K562 (cell line): ENCODE measurements at places on chromosomes 12 and 14.

- H3K4me1 ChIP-seq = no peaks in the 10 kb centered on the region
- no peak overlapping the region for H3K27ac ChIP-seq
- no peak overlapping the region for H3K4me3 ChIP-seq
- DNase-seq = no peak
Observed at GRCh38 chr14:57846596-57846995, 19.3 kb downstream of the SLC35F4 start.

- H3K27me3 ChIP-seq = 0 out of 2 replicates have a peak, but pooled peaks cover 3% of the 10 kb centered on the region
- H3K27ac ChIP-seq = no peak overlapping the region
- peak; percentile 37 for DNase-seq
- no peaks in the 10 kb centered on the region; the same call in 1 of the 2 replicates for H3K4me1 ChIP-seq
- H3K4me3 ChIP-seq = no peak overlapping the region
Observed at GRCh38 chr12:7832059-7832696, 40.5 kb downstream of the SLC2A14 start.

DNA sequence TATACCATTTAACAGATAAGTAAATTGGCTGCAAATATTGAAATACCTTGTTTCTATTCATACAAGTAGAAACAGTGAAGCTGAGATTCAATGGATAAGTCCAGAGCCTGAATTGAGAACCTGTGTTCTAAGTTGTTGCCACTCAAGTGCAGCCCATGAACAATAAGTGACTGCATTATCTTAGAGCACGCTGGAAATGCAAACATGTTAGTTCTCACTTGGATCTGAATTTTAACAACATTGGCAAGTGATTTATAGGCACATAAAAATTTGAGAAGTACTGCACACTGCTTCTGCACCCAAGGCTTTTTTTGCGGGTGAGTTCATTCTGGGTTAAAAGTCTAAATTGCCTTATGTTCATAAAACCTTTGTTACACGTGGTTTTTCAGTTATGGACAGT, 484.3 kb downstream of the NAV3 start:
- H3K4me1 ChIP-seq = no peaks in the 10 kb centered on the region
- DNase-seq = no peak
- H3K27me3 ChIP-seq = no peaks in the 10 kb centered on the region
- no peaks in the 10 kb centered on the region for H3K36me3 ChIP-seq

DNA sequence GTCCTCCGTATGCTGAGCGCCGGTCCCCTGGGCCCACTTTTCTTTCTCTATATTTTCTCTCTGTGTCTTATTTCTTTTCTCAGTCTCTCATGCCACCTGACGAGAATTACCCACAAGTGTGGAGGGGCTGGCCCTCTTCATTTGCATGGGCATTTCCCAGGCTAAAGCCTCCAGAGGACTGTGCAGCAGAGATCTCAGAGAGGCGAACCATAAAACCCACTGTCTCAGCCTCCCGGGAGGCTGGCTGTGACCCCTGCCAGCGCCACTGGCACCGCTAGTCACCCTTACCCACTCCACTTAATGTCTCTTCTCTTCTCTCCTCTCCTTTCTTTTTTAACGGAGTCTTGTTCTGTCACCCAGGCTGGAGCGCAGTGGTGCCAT, 7.1 kb upstream of the SERPINA9 start:
- H3K27ac ChIP-seq = no peak overlapping the region
- H3K4me3 ChIP-seq = no peak overlapping the region
- no peaks in the 10 kb centered on the region for H3K4me1 ChIP-seq

GRCh38 chr14:84520711-84521338, 1009.1 kb upstream of the FLRT2 start:
- no peaks in the 10 kb centered on the region for H3K4me1 ChIP-seq
- no peak overlapping the region for H3K4me3 ChIP-seq
- no peak for DNase-seq
- no peaks in the 10 kb centered on the region for H3K36me3 ChIP-seq

GRCh38 chr14:35338731-35339405, 46.7 kb downstream of the PSMA6 start:
- no peak overlapping the region for H3K4me3 ChIP-seq
- H3K27me3 ChIP-seq = no peaks in the 10 kb centered on the region
- peaks cover 31% of the 10 kb centered on the region for H3K4me1 ChIP-seq
- no peak for DNase-seq
- no peak overlapping the region for H3K27ac ChIP-seq

DNA sequence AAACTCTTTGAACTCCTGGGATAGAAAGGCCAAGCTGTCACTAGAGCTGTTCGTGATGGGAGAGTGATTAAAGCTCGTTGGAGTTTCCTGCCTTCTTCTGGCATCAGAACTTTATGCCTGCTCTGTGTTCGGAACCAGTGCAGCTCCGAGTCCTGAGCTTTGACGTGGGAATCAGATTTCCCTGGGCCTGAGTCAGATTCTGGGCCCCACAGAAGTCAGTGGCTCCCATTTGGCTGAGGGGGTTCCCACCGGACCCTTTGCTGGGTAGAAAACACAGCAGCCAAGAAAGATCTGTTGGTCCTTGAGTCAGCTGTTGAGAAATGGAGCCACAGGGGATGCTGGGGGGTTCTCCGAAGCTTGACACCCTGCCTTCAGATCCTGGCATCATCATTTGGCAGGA, 238.0 kb downstream of the CHST11 start:
- H3K4me1 ChIP-seq = no peaks in the 10 kb centered on the region
- no peak overlapping the region for H3K27ac ChIP-seq
- no peak overlapping the region for H3K4me3 ChIP-seq
- H3K36me3 ChIP-seq = no peaks in the 10 kb centered on the region
- DNase-seq = no peak

GRCh38 chr12:90979951-90980350, 24.8 kb downstream of the EPYC start:
- no peaks in the 10 kb centered on the region for H3K4me1 ChIP-seq
- no peak overlapping the region for H3K4me3 ChIP-seq
- H3K27ac ChIP-seq = no peak overlapping the region
- no peak for DNase-seq

DNA sequence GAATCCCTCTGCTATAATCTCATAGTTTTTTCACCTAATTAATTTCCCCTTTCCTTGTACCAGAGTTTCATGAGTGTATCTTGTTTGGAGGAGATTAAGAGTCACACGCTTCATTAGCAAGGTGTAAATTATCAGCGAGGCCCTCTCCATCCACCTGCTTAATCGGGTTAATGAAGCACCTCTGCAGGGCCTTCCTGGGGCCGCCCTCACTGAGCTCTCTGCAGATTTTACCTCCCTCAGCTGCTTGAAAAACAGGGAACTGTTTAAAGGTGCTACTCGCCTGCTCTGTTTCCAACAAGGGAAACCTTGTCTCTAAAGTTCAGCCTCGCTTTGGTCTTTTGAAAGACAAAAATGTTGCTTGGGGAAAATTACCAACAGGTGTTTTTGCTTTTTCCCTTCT, 35.8 kb downstream of the OTX2 start:
- DNase-seq = no peak
- H3K27ac ChIP-seq = no peak overlapping the region
- no peaks in the 10 kb centered on the region for H3K4me1 ChIP-seq
- H3K27me3 ChIP-seq = 0 out of 2 replicates have a peak, but pooled peaks cover 4% of the 10 kb centered on the region

DNA sequence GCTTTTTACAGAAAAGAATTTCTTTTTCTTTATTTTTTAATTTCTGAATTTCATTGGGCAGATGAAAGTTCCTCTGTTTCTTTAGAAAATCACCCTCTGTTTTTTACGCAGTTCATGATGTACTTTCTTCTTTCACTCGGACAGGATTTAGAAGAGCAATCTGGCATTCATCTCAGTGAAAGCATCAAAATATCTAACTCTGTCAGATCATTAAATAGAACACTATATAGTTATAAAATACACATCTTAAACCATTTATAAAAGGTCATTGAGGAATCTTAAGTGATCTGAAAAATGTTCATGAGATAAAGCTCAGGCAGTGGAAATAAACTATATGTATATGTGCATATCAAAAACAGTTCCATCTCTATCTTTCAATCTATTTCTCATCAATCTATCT, 3.9 kb downstream of the IFNG-AS1 start:
- H3K27ac ChIP-seq = no peak overlapping the region
- DNase-seq = no peak
- H3K36me3 ChIP-seq = no peaks in the 10 kb centered on the region
- no peak overlapping the region for H3K4me3 ChIP-seq
- peaks cover 4% of the 10 kb centered on the region; the same call in 1 of the 2 replicates for H3K27me3 ChIP-seq

DNA sequence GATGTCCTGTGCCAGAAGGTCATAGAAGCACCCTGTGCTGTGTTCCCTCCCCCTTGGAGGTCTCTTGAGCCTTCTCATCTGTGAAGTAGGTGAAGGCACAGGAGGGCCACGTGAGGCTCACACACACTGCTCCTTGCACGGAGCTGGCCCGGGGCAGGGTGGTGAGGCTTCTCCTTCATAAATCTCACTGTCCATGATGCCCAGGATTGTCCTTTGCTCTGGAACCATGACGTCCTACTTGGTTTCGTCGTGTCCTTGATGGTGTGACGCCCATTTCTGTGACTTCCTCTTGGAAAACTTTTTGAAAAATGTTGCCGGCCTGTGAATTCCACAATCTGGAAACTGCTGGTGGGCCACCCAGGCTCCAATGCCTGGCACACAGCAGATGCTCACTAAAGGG, 34.4 kb downstream of the SH2B3 start:
- peaks cover 44% of the 10 kb centered on the region for H3K4me1 ChIP-seq
- peaks cover 84% of the 10 kb centered on the region; the same call in 2 of the 3 replicates for H3K36me3 ChIP-seq
- H3K4me3 ChIP-seq = no peak overlapping the region
- DNase-seq = no peak

GRCh38 chr12:49098035-49098451, 3.4 kb upstream of the DHH start:
- H3K27me3 ChIP-seq = no peaks in the 10 kb centered on the region
- peak; percentile 78 for DNase-seq
- no peak overlapping the region for H3K4me3 ChIP-seq
- no peak overlapping the region; the same call in 2 of the 3 replicates for H3K27ac ChIP-seq
- H3K36me3 ChIP-seq = peaks cover 60% of the 10 kb centered on the region

GRCh38 chr12:3611860-3612703, 121.1 kb downstream of the PRMT8 start:
- H3K27me3 ChIP-seq = no peaks in the 10 kb centered on the region
- H3K4me1 ChIP-seq = no peaks in the 10 kb centered on the region
- no peak overlapping the region for H3K27ac ChIP-seq
- no peak overlapping the region for H3K4me3 ChIP-seq

GRCh38 chr14:80954687-80955299, 628 bp upstream of the TSHR start:
- H3K27me3 ChIP-seq = peaks cover 5% of the 10 kb centered on the region; the same call in 1 of the 2 replicates
- peak; percentile 73 for DNase-seq
- no peaks in the 10 kb centered on the region; the same call in 2 of the 3 replicates for H3K4me1 ChIP-seq
- no peak overlapping the region for H3K27ac ChIP-seq
- H3K4me3 ChIP-seq = peak overlapping the region; percentile 51

DNA sequence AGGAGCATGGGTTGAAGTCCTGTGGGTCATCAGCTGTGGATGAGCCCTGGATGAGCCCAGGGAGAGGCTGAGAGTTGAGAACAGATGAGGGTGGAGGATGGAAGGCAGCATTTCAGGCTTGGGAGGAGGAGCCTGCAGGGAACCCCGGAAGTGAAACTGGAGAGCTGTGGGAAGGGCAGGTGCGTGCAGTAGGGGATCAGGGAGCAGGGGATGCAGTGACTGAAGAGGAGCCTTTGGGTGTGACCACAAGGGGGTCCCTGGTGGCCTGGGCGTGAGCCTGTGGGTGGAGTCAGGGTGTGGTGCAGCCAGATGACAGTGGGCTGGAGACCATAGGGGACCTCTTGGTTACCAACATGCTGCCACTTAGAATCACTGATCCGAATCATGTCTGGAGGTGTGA, 115.5 kb downstream of the PAPOLA start:
- H3K36me3 ChIP-seq = no peaks in the 10 kb centered on the region
- peak; percentile 14 for DNase-seq
- H3K27ac ChIP-seq = no peak overlapping the region
- no peaks in the 10 kb centered on the region for H3K4me1 ChIP-seq
- peaks cover 44% of the 10 kb centered on the region for H3K27me3 ChIP-seq

GRCh38 chr12:92466391-92467305, 236.1 kb upstream of the PLEKHG7 start:
- no peak for DNase-seq
- H3K4me1 ChIP-seq = peaks cover 10% of the 10 kb centered on the region
- no peaks in the 10 kb centered on the region for H3K27me3 ChIP-seq
- H3K27ac ChIP-seq = no peak overlapping the region
- no peaks in the 10 kb centered on the region for H3K36me3 ChIP-seq
- H3K4me3 ChIP-seq = no peak overlapping the region

GRCh38 chr12:111494676-111495075, 89.0 kb downstream of the SH2B3 start:
- peaks cover 85% of the 10 kb centered on the region for H3K36me3 ChIP-seq
- H3K4me3 ChIP-seq = no peak overlapping the region
- no peak for DNase-seq

- no peaks in the 10 kb centered on the region for H3K36me3 ChIP-seq
- H3K27ac ChIP-seq = no peak overlapping the region
- H3K4me1 ChIP-seq = no peaks in the 10 kb centered on the region
- no peak overlapping the region for H3K4me3 ChIP-seq
- no peak for DNase-seq
Observed at GRCh38 chr14:54267172-54267571, 129.6 kb upstream of the CDKN3 start.

GRCh38 chr14:53472306-53472705, 319.2 kb upstream of the DDHD1 start:
- no peak overlapping the region for H3K27ac ChIP-seq
- no peak for DNase-seq
- H3K27me3 ChIP-seq = no peaks in the 10 kb centered on the region

DNA sequence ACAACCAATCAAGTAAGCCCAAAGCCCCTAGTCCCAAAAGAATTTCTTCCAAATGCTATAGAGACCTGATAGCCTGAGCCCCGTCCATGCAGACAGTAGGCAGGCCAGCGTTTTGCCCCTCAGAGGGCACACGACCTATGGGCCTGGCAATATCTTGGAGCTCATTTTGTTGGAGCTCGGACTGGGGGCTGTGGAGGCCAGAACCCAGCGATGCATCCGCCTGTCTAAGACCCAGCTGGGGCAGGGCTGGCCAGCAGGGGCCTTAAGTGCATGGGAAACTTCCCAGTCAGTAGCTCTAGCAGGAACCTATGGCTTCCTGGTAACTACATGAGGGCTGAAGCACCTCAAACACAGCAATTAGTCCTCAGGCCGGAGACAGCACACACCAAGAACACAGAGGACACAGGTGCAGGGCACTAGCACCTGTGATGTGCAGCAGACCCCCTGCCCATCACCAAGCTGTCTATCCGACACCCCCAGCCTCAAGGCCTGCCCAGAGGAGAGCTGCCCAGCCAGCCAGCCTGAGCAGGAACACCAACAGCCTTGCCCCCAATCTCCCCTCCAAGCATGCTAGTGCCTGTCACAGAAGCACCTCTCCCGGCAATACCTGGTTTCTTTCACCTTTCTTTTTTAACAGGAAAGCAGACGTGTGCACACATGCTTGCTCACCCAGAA, 50.8 kb downstream of the ARL6IP4 start:
- H3K4me1 ChIP-seq = peaks cover 35% of the 10 kb centered on the region
- H3K27me3 ChIP-seq = no peaks in the 10 kb centered on the region
- DNase-seq = no peak
- no peak overlapping the region for H3K4me3 ChIP-seq

DNA sequence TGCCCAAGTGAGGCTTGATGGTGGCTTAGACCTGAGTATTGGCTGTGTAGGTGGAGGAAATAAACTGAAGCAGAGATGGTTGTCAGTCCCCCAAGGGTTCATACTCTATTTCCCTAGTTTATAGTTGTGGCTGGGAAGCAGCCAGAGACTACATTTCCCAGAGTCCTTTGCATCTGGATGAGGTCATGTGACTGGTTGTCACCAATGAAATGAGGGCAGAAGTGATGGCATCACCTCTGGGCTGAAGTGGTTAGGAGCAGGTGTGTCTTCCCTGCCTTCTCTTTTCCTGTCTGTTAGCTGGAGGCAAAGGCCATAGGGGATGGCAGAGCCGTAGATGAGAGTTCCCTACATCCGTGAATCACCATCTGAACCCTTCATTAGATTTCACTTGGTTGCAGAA, 16.3 kb upstream of the NOS1 start:
- DNase-seq = peak; percentile 47
- no peak overlapping the region for H3K4me3 ChIP-seq
- no peaks in the 10 kb centered on the region for H3K27me3 ChIP-seq
- H3K36me3 ChIP-seq = no peaks in the 10 kb centered on the region
- H3K4me1 ChIP-seq = no peaks in the 10 kb centered on the region
